H1 (cell line): ENCODE measurements at places on chromosomes 4 and X.

DNA sequence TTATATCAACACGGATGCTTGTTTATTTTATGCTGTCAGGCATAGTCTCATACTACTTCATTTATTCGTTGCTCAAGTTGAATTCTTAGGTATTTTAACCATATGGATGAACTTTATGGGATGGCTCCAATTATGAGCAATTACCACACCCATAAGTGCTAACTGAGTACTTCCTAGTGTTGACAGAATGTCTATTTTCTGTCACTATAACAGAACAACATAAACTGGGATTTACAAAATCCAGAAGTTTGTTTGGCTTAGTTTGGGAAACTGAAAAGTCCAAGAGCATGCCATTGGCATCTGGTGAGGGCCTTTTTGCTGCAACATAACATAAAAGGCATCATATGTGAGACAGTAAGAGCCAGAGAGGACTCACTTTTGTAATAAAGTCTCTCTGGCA, 21.0 kb downstream of the SULT1E1 start:
- no peak for DNase-seq

DNA sequence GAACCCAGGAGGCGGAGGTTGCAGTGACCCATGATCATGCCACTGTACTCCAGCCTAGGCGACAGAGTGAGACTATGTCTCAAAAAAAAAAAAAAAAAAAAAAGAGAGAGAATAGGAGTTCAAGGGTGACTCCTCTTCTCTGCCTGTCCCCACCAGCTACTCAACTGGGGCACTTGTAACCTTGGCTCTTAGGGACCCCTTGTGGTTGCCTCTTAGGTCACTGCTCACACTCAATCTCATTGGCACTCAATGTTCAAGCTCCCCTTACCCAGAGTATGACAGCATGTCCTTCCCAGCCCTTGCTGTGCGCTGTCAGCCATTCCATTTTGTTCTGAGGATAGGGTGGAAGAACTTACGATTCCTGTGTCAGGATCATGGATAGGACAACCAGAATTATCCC, 82.4 kb upstream of the BEND4 start:
- DNase-seq = no peak

- DNase-seq = no peak
These were observed 11.4 kb downstream of the MAOB start for GRCh38 chrX:43870758-43871419.

DNA sequence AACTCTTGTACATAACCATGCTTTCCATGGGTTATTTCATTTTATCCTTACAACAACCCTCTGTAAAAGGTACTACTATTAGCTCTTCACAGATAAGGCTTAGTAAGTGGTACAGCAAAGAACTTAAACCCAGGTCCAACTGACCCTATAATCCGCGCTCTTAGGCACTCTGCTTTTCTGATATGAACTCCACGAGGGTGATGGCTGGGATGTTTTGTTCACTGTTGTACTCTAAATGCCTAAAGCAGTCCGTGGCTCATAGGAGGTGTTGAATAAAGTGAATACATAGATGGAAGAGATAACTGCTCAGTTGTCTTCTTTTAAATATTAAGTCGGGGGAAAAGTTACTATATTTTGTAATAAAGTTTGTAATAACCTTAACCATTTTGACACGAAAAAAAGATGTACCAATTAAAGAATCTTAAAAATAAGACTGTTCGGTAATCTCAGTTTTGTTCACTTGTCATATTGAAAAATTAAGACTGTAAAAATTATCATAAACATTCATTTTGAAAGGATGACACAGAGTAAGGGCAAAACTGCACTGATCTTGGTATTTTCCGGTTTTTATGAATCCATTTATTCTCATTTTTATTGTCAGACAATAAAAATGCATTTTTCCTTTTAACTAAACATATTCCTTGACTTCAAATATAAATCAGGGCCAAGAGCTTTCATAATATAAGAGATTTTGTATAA, 166.5 kb downstream of the FBXW7 start:
- DNase-seq = no peak

- no peak for DNase-seq
These were observed 748 bp downstream of the FAM9B start for GRCh38 chrX:9033179-9033578.
